ENCODE measurements at places on chromosomes 7 and 10.

- no peak for DNase-seq
Observed at GRCh38 chr7:47384755-47385535, 197.0 kb downstream of the TNS3 start.

GRCh38 chr10:114519756-114520293 is 115.5 kb upstream of the AFAP1L2 start:
- DNase-seq = no peak

DNA sequence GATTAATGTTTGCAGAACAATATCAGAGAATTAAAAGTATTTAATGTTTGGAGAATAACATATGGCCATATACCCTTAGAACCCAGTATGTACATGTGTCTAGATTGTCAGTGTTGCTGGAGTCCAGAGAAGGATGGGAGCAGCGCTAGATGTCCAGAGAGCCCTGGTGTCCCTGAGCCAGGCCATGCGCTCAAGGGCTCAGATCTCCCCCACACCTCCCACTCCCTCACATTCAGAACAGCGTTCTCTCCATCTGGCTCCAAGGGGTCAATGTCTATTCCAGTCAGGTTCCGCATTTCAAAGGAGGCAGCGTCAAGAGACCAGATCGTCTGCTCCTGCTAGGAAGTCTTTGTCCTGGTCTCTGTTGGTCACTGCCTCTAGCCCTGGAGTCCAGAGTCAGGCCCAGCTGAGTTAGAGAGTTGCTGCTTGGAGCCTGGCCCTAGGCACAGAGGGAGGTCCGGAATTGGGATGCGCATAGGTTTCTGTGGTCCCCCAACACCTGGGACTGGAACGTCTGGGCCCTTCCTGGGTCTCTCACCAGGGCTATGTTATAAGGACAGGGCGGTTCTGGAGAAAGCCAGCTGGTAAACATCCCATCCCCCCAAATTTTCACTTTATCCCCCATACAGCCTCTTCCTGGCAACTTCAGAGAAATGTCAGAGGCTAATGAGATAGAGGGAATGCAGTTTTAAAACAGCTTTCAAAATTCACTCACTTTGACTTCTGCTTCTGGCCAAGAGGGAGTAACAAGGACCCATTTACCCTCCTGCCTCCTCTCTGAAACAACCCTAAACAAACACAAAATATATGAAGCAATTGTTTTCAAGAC is 6.5 kb upstream of the WDR86 start:
- no peak for DNase-seq

DNA sequence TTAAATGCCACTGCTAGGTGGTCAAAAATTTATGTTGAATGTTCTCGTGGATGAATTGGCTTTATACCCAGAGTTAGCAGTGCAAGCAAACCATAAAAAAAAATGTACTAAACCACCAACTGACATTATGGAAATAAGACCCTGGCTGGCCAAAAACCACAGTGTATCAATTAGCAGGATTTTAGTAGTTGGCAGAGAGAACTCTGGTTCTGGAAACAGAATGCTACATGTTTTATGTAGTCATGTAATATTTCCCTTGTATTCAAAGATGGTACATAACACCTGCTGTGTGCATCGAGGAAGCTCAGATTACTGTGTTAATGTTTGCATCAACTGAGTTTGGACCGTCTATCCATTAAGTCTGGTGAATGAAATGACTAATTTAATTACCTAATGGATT is 618.5 kb downstream of the CCSER2 start:
- no peak for DNase-seq

DNA sequence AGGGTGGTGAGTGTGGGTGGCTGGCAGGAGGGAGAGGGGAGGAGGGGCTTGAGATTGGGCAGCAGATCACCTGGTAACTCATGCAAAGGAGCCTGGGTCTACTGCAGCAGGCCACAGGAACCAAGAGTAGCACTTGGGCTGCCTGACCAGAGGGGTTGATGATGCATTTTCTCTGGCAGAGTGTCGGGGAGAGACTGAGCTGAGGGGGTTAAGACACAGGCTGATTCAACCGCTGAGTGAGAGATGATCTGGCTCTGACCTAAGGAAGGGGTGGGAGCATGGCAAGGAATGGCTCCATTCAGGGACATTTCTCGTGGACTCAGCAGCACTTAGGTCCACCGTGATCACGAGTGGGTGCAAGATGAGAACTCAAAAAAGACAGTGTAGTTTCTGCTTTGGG is 115.5 kb upstream of the STK17A start:
- DNase-seq = no peak

- no peak for DNase-seq
Observed at GRCh38 chr7:105828141-105828540, 48.3 kb downstream of the ATXN7L1 start.

DNA sequence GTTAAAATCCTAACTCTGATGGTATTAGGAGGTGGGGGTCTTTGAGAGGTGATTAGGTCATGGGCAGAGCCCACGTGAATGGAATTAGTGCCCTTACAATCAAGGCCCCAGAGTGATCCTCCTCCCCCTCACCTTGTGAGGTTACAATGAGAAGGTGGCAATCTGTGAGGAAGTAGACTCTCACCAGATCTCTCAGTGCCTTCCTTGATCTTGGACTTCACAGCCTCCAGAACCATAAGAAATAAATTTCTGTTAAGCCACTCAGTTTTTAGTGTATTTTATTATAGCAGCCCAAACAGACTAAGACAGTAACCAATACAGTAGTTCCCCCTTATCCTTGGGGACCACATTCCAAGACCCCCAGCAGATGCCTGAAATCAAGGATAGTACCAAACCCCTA is 32.0 kb downstream of the STRA8 start:
- no peak for DNase-seq

DNA sequence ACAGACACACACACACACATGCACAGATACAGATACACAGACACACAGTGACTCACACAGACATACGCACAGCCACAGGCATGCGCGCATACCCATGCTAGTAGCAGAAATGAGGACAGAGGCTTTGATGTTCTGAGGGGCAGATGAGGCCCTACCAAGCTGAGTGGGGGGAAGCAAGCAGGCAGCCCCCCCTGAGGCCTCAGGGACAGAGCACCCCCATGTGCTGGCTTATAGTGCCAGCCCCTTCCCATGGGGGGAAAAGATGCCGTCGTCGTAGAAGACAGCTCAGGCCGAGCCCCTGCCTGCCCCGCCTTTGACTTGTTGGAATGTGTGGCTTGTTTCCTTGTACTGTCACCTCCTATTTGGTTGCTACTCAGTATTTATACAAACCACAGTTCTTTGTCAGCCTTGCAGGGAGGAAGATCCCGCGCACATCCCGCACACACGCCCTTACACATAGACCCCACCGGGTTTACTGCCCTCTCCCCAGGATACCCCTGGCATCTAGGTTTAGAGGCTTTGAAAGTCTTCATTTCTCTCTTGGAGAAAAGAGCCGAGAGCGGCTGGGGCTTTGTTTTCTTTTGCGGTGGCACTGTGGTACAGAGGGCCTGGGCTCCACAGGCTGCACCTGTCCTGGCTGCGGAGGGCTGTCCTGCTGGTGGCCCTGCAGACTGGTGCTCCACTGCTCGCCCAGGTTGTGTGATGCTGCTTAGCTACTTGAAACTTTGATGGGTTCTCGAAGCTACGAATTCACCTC is 112.5 kb downstream of the DOCK1 start:
- no peak for DNase-seq

- no peak for DNase-seq
Observed at GRCh38 chr7:6385110-6385781, 62.5 kb downstream of the DAGLB start.

DNA sequence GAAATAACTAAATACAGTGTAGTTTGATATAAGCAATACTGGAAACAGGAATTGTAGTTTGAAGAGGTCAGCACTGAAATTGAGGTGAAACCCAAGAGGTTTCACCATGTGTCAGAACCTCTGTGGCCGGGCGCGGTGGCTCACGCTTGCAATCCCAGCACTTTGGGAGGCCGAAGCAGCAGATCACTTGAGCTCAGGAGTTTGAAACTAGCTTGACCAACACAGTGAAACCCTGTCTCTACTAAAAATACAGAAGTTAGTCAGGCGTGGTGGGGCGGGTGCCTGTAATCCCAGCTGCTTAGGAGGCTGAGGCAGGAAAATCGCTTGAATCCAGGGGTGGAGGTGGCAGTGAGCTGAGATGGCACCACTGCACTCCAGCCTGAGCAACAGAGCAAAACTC is 13.7 kb downstream of the AHCYL2 start:
- no peak for DNase-seq

DNA sequence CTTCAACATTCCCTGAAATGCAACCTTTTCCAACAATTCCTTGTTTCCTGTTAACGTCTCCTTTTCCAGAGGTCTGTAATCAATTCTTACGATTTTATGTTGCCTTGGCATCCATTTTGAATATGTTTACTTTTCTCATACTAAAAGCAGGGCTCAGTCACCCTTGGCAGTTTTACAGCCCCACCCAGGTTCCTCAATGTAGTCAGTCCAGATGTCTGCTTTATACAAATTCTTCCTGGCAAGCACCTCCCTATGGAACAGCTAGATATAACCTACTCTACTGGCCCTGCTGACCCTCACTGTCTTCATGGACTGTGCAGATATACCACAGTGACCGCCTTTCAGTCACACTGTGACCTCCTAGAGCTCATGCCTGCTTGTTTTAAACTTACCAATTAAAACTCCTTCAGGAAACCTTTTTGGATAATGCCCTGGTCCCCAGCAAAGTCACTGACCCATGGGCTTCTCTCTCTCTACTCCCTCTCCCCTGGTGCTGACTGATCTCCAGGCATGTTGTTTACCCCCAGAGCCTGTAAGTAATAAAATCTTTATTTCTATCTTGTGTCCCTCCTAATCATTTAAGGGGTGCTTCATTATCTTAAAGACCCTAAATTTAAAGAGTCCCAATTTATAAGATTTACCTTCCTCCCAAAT is 147.1 kb upstream of the STEAP1 start:
- DNase-seq = no peak

DNA sequence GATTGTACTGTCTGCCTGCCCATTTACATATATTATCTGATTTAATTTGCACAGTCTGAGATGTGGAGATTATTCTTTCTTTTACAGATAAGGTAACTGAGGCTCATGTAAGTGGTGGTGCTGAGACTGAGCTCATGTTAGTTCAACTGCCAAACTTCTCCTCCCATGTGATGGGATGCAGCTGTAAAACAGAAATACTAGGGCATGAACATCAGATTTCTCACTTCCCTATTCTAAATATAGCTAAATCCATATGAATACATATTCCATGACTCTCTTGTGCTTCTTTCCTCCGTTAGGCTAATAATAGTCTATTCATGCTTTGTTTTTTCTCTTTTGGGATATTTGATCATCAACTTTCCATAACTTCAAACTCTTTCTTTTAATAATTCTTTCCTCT is 84.7 kb downstream of the PTPRZ1 start:
- DNase-seq = no peak

GRCh38 chr10:8803992-8804391 is 749.5 kb downstream of the GATA3 start:
- DNase-seq = no peak

DNA sequence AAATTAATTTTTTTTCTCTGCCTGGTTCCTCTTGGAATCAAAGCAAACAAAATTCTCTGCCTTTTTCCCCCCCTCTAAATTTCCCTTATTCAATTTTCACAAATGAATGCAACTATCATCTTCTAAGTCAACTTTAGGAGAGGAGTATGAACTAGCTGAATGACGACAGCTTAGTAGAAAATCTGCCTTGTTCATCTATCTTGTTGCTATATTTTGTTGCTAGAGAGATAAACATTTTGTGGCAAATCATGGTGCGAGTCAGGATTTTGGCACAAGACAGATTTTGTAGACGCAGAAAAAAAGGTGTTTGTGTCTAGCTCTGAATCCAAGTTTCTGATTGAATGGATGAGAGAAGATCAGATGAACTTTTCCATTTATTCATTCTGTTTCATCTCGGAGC is 81.0 kb upstream of the FZD8 start:
- DNase-seq = no peak

DNA sequence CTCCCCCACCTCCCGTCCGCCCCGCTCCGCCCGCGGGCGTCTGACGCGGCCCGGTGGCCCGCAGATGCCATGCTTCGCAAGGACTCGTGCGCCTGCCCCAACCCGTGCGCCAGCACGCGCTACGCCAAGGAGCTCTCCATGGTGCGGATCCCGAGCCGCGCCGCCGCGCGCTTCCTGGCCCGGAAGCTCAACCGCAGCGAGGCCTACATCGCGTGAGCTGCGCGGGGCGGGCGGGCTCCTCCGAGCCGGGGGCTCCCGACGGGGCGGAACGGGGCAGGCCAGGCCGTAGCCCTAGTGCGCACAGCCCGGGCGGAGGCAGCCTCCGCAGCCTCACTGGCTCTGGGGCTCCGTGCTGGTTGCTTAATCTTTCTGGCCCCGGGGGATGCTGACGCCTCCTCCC is 2.8 kb downstream of the ASIC3 start:
- DNase-seq = peak; percentile 32

All from natural killer cell (primary cell).